ENCODE measurements at places on chromosomes 3 and 15.

GRCh38 chr15:31434588-31435260, 108.1 kb downstream of the KLF13 start:
- peak; percentile 78 for DNase-seq

DNA sequence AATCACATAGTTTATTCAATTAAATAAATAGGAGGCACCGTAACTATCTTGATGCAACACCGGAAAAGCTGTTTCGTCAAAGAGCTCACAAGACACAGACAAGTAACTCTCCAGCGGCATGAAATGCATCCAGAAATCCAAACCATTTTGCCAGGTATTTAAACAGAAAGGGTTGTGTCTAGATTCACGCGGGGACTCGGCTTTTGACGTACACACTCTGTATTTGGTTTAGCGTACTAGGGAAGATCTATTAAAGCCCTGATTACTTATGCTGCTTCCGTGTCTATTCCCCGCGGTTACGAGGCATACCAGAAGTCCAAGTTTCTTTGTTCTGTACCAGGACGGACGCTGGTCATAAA, 718 bp downstream of the BNIP2 start:
- peak; percentile 22 for DNase-seq

DNA sequence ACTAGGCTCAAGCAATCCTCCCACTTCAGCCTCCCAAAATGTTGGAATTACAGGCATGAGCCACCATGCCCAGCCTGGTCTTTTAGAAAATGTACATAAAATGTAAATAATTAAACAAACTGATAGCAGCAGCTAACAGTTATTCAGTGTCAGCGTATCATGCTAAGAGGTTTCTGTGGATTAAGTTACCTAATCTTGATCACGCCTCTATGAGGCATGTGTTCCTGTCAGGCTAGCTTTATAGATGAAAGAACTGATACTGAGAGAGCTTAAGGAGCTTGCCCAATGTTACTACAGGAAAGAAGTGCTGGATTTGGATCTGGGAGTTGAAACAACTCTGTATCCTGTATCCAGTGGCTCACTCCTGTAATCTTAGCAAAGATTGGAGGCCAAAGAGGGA, 11.2 kb upstream of the MST1R start:
- DNase-seq, result no peak

DNA sequence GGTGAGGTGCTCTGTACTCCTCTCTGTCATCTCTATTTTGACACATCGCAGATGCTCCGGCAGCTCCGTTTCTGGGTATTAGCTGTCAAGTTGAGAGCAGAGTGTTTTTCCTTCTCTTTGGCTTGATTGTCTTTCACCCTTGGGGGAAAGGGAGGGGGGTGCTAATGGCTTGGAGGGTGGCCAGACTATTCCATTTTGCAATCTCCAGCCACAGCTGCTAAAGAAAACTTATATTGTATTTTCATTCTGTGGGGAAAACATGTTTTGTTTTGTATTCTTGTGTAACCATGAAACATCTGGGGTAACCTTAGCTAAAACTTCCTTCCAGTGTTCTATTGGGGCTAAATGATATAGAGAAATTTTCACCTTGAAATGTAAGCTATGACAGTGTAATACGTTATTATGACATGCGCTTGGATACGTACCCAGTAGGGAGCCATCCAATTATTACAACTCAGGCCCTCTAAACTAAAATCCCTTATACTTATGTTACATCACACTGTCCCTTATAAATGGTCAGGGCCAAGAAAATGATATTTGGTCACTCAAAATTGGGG, 14.0 kb upstream of the LARP6 start:
- DNase-seq, result no peak

GRCh38 chr3:65751123-65751700, 287.5 kb downstream of the MAGI1 start:
- DNase-seq, result no peak

DNA sequence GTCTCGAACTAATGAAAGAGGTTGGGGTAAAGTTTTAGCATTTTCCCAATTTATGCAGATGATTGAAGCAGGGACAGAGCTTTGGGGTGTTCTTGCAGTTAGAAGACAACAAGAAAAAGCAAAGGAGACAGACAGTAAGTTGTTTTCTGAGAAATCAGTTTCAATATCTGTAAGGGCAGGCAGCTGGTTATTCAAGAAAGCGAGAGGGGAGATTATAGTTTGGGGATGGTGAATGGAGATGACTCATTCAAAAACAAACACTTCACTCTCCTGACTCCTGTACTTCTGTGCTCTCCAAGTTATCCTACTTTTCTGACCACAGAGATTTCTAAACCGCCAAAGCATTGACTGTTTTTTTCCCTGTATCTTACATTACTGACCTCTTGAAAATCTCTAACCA, 352.0 kb downstream of the GAP43 start:
- DNase-seq, result no peak

- DNase-seq, result no peak
Observed at GRCh38 chr15:34056911-34057310, 17.9 kb upstream of the AVEN start.

DNA sequence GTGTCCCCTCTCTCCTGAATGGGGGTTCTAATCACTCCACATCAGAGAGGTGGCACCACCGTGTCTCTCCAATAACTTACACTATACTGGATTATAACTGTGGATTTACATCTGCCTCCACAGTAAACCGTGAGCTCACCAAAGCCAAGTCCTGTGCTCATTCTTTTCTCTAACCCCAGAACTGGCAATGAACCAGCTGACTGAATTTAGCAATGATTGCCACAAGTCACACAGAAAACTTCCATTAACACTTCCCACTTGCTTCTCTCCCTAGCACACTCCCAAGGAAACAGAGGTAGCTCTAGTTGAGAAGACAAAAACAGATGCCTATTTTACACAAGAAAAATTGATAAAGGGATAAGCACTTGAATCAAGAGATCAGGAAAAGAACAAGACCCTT, 361.3 kb downstream of the ULK4 start:
- DNase-seq, result no peak

DNA sequence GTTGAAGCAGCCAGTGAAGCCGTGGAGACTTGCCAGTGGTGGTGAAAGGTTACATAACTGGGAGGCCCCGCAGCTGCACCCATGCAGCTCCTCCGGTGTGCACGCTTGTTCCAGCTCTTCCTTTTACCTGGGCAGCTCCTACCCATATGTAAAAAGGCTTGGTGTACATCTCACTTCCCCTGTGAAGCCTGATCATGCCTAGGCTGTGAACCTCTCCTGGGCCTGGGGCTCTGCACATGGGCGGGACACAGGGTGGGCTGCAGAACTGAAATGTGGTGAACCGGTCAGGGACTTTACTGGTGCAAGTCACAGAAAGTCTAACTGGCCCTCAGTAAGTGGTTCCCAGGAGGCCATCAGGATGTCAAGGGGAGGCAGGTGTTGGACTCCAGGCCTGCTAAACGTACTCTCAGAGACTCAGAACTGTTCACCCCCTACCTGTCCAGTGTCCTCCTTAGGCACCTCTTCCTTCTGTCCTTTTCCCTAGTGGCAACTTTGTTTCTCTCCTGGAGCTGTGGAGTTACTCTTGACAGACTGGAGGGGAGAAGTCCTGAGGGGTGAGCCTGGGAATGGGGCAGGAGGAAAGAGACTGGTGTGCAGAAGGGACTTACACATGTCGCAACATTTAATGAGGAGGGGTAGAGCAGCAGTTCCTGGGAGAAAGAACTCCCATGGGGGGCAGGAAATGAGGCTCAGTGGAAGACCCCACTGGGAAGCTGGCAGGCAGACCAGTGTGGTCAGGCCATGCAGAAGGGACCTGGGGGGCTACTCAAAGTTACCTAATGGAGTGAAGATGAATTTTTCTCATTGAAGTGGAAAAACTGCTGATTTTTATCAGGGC, 148.1 kb downstream of the EEFSEC start:
- DNase-seq, result no peak

DNA sequence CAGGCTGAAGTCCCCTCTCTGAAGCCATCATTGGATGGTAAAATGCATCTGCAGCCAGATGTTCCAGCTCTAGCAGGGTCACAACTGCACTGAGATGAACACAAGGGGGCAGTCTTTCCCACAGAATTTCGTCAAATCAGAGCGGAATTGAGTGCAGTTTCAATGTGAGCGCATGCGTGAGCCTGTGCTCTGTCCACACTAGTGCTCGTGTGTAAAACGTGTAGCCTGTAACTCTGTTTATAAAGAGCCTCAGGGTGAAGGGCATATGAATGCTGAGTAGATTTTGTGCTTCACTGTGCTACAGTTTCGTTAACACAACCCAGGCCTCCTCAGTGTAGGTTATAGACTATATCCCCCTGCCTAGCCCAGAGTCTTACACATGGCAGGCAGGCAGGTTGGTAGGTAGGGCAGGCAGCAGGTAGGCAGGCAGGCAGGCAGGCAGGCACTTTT, 92.7 kb upstream of the GOLGA6L4 start:
- peak; percentile 79 for DNase-seq

DNA sequence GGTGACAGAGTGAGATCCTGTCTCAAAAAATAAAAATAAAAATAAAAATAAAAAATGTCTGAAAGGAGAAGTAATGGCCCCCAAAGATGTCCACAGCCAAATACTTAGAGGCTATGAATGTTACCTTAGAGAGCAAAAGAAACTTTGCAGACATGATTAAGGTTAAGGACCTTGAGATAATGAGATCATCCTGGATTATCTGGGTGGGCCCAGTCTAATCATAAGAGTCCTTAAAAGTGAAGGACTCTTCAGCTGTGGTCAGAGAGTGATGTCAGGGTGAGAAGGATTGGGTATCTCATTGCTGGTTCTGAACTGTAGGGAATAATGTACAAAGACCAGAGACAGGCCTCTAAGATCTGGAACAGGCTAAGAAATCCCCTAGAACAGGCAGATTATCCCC, 84.9 kb upstream of the POU1F1 start:
- no peak for DNase-seq

DNA sequence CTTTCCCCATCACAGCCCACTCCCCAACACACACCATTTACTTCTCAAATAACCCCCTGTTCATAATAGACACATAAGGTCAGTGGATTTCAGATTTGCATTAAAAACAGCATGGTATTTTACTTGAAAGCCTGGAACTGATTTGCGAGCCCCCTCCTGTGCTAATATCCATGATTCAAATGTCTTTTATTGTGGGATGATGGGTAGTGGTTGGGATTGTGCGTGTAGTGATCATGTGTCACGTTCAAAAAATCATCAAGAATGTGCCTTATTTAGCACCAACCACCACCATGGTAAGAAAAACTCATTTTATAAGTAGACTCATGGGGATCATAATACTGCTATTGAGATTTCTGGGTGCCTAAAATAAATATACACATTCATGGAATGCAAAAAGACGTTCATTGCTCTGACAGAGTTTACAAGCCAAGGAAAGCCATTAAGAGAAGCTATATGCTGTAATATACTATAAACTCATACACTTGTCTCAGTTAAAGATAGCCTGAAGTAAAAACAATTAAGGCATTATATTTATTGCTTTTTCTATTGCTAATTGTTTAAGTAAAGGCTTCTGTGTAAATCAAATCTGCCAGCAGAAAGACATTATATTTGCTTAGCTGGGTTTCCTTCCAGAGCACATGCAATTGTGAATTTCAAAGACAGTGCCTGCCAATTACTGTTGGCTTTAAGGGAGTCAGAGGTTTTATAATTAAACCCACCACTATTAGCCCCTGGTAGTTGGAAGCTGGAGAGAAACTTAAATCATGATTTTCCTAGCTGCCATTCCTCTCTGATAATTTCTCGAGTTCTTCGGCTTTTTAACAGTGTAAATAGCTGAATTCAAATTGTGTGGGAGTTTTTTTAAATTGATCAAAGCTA, 4.0 kb downstream of the TRAT1 start:
- no peak for DNase-seq

DNA sequence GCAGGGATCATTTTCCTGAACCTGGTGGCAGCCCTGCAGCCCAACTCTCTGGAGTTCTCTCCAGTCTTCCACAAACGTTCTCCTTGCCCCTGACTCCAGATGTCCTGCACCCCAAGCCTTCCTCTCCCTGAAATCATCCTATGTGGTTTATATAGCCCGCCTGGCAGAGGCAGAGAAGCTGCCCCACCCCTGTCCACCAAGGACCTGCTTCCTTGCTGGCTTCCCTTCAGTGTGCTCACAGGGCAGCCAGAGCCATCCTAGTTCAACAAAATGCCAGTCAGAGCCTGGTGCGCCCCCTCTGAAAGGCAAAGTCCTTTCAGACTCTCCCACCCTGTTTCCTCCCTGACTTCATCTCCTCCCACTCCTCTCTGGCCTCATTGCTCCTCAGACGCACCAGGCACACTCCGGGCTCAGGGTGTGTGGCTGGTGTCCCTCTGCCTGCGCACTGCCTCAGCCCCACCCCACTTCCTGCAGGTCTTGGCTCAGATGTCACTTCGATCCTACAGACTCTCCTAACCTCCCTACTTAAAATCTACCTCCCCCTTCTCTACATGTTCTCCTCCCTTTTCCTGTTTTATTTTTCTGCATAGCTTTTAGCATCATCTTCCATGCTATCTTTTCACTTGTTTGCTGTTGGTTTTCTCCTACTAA, 5.9 kb downstream of the KBTBD13 start:
- DNase-seq, result no peak

- DNase-seq, result no peak
Observed at GRCh38 chr3:134754768-134755559, 40.1 kb upstream of the EPHB1 start.

GRCh38 chr15:77634266-77634962, 1.7 kb upstream of the LINGO1 start:
- peak; percentile 21 for DNase-seq

DNA sequence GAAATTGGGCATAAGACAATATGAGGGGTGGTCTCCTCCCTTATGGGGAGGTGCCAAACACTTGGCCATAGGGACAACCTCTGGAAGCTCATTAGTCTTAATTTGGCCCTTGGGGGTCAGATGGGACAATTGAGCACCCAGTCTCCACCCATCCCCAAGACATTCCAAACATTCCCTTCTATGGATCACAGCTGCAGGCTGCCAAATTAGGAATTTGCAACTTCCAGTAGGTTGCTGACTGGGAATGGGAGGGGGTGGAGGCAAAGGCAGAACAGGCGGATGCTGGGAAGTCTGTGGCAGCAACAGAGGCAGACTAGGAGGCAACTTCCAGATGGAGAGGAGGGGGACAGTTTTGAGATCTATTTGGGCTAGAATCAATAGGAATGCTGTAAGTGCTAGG, 1.4 kb upstream of the PDHB start:
- DNase-seq, result no peak

- DNase-seq, result no peak
Observed at GRCh38 chr15:51492528-51492927, 130.0 kb downstream of the DMXL2 start.

DNA sequence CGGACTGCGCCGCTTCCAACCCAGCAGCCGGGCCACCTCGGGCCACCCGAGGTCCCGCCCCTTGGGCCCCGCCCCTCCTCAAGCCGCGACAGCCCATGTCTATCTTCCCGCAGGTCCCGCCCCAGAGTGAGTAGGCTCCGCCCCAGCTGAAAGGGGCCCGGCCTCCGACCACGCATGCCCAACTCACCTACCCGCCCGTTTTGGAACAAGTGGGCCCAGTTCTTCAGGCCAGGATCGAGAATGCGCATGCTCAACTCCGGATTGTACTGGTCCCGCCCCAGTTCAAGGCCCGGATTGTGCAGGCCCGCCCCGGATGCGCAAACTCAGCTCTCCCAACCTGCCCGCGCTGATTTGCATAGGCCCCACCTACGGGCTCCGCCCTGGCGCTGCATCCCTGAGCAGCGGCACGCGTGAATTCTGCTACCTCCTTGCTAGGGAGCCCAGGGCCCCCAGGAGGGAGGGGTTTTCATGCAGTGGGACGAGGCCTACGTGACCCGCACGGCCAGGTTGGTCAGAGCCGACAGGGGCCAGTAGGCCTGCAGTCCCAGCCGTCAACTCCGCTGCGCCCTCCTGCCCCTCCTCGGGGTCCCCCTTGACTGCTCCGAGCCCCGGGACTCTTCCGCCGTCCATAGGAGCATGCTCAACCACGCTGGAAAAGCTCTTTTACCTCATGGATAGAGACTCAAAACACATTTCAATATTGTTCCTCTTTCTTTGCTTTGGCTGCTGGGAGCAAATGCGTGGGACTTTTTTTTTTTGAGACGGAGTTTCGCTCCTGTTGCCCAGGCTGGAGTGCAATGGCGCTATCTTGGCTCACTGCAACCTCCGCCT, at the start of gene PFKFB4:
PFKFB4 (minus strand) TSS at position 8 of the 831 bp plus-strand sequence. CDS start 26 bp downstream, outside the sequence.
- DNase-seq, result peak; percentile 99
